ENCODE measurements at places on chromosomes 2 and 18.

GRCh38 chr18:48794251-48794970, 156.4 kb downstream of the SMAD7 start:
- DNase-seq: no peak

DNA sequence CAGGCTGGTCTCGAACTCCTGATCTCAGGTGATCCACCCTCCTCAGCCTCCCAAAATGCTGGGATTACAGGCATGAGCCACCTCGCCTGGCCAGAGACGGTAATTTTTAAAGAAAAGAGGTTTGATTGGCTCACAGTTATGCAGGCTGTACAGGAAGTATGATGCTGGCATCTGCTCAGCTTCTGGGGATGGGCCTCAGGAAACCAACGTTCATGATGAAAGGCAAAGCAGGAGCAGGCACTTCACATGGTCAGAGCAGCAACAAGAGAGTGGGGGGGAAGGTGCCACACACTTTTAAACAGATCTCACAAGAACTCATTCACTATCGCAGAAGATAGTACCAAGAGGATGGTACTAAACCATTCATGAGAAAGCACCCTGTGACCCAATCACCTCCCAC, 38.0 kb upstream of the GPD2 start:
- no peak for DNase-seq

- DNase-seq: no peak
Observed at GRCh38 chr2:233953087-233953801, 36.1 kb downstream of the TRPM8 start.

GRCh38 chr2:15510131-15510530, 51.0 kb downstream of the NBAS start:
- no peak for DNase-seq

GRCh38 chr2:149819356-149819957, 231.9 kb upstream of the MMADHC start:
- DNase-seq: no peak

DNA sequence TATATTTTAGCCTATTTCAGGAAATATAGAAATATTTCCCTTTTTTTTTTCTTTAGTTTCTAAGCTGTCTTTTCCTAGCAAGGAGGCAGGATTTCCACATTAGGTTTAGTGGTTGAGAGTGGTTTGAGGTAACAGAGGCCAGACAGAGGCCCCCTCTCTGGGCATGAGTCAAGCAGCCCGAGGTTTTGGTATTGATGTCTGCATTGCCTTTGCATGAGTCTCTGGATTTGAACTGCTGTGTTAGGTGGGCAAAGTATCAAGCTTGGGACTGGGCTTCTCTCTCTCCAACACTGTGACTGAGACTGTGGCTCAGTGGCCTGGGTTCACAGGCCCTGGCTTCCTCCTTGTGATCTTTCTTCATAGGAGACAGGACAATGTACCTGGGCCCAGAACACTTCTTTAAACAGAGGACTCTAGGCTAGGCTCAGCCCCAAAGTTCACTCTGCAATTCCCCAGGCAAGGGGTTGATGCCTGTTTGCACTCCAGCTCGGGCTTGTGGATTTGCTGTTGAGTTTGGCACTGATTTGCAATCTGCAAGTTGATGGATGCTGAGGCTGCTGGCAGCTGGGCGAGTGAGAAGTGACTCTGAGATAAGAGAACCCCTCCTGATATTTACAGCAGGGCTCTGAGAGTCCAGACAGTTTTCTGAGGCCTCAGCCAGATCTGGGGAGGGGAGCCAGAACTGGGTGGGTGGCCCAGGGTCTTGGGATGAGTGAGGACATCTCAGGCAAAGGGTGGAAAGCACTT, 271.2 kb downstream of the EN1 start:
- no peak for DNase-seq

DNA sequence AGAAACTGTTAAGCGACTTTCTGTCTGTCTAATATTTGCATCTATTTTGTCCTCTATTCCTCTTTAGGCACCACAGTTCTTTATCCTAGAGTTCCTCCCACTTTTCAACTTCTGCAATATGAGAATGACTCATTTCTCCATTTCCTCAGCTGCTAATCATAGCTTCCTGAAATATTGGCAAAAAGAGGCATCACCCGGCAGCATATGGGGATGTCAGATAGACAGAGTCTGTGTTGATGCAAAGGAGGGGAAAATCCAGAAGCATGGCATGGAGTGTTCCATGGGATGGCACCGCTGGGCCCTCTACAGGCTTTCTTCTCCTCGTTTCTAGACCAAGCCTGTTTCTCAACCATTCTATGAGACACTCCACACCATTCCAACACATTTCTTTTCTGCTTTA, 93.4 kb downstream of the DOCK10 start:
- DNase-seq: no peak

- no peak for DNase-seq
Observed at GRCh38 chr2:183123117-183123958, 905 bp upstream of the NUP35 start.

- no peak for DNase-seq
Observed at GRCh38 chr18:59876310-59876626, 23.5 kb upstream of the PMAIP1 start.

DNA sequence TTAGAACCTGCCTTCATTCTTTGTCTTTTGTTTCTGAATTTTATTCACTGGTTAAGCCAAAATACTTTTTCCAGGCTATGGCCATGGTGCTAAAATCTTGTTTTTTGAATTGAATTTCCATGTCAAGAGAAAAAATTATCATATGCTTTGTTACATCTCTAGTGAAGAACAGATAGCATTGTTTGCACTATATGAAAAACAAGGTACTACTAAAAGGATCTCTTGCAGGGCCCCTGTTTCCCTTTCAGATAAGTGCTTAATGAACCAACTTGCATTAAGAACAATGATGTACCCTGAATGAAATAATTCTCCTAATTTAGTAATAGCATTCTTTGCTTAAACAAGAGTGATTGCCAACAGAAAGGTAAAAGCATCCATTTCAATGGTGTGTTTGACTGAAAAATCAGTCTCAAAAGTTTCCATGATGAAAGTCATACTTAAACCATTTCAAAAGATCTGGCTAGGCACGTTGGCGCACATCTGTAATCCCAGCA, 4.3 kb upstream of the MYL12B start:
- DNase-seq: no peak

DNA sequence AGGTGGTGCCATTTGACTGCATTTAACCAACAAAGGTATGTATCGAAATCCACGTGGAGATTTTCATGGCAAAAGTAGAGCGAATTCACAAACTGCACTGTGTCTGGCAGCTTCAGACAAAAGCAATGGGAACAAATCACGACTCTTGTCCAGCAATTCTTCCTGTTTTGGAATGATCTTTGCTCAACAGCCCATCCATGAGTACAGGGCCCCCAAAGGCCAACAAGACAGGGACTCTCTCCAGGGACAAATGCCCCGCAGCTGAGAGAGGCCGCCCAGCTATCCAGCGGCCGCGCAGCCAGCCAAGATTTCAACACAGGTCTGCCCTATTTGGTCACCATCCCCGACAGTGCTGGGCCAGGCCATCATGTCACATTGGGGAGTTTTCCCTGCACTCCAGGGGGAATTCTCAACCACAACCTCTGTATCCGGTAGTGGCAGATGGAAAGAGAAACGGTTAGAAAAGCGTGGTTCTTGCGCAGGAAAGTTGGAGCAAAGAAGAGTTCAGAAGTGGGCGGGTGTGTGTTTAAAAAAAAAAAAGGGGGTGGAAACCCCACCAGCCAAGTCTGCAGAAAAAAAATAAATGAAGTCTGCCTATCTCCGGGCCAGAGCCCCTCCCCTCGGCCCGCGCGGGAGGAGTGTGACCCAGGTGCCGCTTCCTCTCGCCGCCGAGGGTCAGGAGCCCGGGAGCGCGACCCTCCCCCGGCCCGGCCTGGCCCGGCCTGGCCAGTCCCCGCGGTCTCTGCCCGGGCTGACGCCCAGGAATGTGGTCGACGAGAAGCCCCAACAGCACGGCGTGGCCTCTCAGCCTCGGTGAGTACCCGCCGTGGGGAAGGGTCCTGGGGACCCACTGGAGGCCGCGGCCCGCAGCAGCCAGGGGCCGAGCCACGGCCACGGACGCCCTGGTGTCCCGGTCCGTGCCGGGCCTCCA, at the start of gene GYPC:
TSS of gene GYPC (plus strand) at position 659 of the 931 bp plus-strand sequence. CDS start at position 765, 106 bp downstream.
- peak; percentile 33 for DNase-seq

GRCh38 chr2:29139152-29139551, 23.9 kb downstream of the CLIP4 start:
- no peak for DNase-seq

DNA sequence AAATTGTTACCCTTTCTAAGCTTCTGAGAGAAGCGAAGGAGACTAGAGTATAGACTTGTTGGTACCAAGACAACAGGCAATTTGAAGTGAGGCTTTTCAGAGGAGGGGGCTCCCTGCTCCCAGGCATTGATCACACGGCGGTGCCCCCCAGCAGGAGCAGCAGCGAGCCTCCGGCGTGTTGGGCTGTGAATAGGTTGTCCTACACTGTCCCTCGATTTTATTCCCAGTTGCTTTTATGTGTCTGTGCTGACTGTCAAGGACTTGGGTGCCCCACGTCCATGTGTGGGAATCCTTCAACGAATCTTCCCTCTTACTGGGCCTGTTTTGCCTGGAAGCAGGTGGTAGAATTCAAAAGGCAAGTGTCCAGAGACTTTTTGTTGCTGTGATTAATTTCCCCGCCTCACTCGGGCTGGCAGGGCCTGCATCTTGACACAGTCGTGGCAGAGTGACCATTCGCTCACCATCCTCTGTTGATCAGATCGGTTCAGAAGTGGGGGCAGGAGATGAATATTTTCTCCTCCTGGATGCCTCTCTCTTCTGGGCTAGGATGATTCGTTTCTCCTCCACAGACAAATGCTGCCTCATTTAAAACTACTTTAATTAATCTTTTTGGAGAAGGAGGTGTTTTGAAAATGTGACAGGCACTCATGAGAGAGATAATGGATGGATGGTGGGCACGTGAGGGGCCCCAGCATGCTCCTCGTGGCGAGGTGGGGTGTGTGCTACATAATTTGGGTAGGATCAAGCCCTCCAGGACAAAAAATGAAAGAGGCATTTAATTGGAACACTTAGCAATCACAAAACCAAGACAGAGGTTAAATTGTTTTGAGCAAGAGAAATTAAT, 77.6 kb downstream of the SMIM21 start:
- DNase-seq: no peak

DNA sequence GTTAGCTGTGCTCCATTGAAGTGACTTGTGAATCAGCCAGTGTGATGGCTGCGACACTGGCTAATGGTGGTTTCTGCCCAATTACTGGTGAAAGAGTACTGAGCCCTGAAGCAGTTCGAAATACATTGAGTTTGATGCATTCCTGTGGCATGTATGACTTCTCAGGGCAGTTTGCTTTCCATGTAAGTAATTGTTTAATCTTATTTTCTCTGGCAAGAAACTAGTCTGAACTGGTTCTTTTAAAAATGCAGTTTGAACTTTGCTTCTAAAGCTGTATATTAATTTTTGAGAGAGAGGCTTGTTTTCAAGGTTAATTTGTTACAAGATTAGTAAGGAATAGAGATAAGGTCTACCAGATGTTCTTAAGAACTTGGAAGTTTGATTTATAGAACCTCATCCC, 46.7 kb downstream of the GLS start:
- no peak for DNase-seq

- no peak for DNase-seq
Observed at GRCh38 chr18:45068400-45069094, 387.9 kb downstream of the SETBP1 start.

- DNase-seq: no peak
Observed at GRCh38 chr2:107148496-107148895, 262.5 kb upstream of the ST6GAL2 start.

DNA sequence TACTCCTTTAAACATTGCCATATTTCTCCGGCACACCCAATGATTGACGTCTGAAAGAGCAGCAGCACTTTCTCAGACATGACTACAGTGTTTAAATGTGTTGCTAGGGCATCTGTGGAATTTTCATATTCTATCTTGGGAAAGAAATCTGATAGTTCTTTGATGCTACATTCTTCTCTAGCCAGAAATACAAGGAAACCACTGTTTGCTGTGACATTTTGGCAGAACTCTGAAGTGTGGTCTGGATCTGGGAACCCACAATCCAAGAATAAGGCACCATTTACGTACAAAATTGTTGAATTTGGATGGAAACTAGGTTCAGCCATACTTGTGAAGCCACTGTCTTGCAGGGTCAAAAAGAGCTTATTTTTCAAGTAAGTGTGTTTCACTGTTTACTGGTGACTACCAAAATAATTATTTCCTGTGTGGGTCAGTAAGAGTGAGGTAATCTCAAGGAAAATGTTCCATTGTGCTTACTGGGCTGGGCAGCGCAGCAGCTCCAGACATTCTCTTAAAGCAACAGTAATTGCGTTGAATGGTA, 21.3 kb upstream of the CD28 start:
- DNase-seq: no peak

GRCh38 chr2:166017208-166017607, 63.6 kb upstream of the TTC21B start:
- DNase-seq: no peak

DNA sequence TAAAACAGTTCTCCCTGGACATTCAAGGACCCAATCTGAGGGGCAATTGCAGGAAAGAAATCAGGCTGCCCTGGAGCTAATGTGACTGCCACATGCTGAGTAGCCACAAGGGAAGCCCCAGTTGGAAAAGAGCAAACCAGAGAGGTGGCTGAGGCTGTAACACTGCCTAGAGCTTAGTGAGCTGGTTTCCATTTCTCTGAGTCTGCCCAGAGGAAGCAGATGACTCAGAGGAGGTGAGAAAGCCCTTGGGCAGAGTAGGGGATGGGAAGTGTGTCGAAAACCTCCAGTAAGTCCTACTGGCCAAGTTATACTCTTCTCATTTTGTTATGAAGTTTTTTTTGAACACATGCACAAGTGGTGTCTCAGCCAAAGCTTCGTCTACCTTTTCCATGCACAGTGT, 753.0 kb downstream of the CNTNAP5 start:
- no peak for DNase-seq

- DNase-seq: no peak
Observed at GRCh38 chr18:71554686-71555085, 989.5 kb downstream of the CBLN2 start.

- DNase-seq: no peak
Observed at GRCh38 chr2:189144700-189145211, 34.8 kb downstream of the COL5A2 start.

DNA sequence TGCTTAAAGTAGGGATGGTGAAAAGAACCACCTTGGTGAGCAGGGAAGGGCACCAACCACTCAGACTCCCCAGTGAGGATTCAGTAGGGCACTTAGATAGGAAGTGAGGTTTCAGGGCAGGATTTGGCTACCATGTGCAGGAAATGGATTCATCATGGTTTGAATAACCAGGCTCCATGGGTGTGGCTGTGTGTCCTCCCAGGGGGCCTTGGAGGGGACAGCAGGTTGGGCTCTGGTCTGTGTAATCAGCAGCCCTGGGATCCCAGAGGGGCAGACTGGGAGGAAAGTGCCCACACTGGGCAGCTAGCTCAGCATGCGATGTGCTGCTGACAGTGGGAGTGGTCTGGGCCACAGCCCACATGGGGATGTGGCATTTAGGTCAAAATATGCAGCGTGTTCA, 224.6 kb downstream of the CELF4 start:
- no peak for DNase-seq
